Stimulated activated CD8-positive, alpha-beta memory T cell treated with anti-CD3 and anti-CD28 coated beads, Interleukin-4, amount 100 ng/mL, for 4 hours (primary cell): ENCODE measurements at places on chromosomes 2 and 18.

DNA sequence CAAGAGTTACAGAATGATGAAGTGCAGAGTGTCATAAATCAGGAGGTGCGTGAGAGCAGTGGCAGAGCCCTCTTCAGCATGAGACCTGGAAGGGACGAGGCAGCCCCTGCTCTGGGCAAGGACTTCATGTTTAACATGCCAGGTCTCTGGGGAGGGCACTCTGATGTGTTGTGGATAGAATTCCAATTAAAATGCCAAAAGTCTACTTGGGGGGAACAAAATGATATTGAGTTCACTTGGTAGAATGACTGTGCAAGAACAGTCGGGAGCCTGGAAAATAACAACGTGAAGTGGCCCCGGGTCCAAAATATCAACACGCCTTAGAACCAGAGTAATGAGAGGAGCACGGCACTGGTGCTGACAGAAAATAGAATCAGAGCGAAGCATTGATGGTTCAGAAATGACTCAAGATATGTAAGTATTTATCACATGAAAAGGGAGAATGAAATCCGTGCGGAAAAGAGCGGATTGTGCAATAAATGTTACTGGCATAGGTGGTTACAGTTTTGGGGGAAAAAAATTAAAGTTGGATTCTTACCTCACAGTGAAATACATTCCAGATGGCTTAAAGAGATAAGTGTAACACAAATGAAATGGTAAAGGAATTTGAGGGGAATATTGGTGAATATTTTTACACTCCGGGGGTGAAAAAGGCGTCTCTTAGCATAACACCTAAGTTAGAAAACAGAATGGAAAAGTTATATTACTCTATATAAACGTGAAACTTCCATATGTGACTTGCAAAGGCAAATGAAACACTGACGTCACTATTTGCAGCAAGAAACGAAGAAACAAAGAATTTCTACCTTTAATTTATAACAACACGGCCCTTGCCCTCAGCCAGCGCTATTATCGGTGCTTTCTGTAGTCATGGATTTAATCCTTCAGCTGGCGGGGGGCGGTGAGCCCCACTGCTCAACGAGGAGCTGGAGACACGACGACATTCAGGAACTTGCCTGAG lies 159.4 kb upstream of the TWIST2 start:
- DNase-seq, result no peak

GRCh38 chr18:56407646-56408180 lies 230.7 kb downstream of the TXNL1 start:
- DNase-seq, result no peak

- DNase-seq, result no peak
These were observed 450.8 kb downstream of the DLGAP1 start for GRCh38 chr18:4004183-4004829.

GRCh38 chr2:157822533-157822932 lies 53.6 kb downstream of the ACVR1 start:
- no peak for DNase-seq

GRCh38 chr2:234478121-234478858 lies 18.6 kb downstream of the ARL4C start:
- DNase-seq, result no peak

GRCh38 chr18:46437061-46437460 lies 220.0 kb downstream of the LOXHD1 start:
- DNase-seq, result no peak

DNA sequence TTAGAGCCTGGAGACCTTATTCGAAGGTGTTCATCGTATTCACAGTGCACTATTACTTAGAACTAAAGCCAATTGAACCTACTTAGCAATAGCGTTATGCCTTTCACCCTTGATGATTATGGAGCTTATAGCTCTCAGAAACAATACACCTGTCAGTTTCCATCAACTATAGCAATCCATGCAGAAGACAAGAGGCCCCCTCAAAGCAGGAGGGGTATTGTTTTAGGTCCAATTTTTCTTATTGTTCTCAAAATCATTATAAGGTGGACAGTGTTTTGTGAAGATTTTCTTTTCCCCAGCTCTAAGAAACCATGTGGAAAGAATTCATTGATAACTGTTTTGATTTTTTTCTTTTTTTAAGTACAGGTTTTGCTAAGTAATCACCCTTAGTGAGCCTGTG lies 135.5 kb downstream of the MEIS1 start:
- no peak for DNase-seq

- DNase-seq, result no peak
These were observed 231.3 kb downstream of the HDAC4 start for GRCh38 chr2:239169311-239170048.

DNA sequence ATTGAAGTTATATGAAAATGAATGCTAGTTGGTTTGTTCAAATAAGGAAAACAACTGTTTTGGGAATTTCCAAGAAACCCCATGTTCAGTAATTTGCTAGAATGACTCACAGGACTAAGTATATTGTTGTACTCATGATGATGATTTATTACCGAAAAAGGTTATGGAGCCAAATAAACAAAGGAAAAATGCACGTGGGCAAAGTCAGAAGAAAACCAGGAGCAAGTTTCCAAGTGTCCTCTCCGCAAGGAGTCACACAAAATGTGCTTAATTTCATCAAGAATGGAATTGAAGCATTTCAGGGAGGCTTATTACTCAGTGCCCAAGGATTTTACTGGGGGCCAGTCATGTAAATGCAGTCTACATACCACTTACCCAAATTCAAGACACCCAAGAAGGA lies 1652.4 kb upstream of the TMEFF2 start:
- no peak for DNase-seq

DNA sequence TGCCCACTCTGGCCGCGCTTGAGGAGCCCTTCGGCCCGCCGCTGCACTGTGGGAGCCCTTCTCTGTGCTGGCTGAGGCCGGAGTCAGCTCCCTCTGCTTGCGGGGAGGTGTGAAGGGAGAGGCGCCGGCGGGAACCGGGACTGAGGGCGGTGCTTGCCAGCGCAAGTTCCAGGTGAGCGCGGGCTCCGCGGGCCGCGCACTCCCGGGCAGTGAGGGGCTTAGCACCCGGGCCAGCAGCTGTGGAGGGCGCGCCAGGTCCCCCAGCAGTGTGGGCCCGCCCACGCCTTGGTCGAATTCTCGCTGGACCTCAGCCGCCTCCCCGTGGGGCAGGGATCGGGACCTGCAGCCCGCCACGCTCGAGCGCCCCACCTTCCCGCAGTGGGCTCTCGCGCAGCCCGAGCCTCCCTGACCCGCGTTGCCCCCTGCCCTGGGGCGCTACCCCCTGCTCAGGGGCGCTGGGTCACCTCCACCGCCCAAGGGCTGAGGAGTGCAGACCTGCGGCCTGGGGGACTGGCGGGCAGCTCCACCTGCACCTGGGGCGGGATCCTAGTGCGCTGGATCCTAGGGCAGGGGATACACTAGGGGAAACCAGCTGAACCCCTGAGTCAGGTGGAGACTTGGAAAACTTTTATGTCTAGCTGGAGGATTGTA lies 97.3 kb downstream of the CD8B2 start:
- DNase-seq, result no peak

- DNase-seq, result no peak
These were observed 767 bp upstream of the NPPC start for GRCh38 chr2:231926761-231927565.

DNA sequence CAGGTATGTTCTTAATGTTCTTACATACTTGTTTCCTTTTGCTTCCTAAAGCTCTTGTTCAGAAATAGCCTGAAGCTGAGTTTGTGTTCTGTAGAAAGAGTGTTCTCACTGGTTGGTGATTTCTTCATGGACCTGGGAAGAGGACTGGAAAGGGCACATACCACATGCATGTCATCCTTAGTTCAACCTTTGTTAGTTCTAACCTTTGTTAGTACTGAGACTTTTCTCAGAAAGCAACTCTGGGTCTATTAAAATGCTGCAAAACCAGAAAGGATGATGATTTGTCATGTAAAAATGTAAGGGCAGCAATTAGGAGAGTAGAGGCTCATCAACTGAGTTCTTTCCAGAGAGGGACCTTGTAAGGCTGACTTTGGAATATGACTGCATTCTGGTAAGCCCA lies 2.5 kb upstream of the FAP start:
- DNase-seq, result no peak

DNA sequence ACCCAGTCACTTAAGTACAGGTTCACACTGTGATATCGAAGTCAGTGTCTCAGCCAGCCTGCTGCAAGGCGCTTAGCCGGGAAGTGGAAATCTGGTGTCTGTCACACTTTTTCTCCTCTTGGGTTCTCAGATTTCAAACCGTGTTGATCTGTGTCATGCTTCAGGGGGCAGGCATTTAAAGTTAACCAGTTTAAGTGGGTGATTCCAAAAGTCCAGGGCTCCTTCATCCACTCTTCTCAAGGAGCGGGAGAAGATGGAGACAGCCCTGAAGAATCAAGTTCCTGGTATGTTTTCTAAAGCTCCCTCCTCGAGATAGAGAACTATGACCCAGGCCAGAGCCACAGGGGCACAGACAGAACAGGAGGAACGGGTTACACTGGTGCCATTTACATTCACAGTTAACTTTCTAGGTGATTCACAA lies 331.7 kb downstream of the GBX2 start:
- no peak for DNase-seq

GRCh38 chr2:73020657-73021370 lies 50.7 kb downstream of the SFXN5 start:
- no peak for DNase-seq

DNA sequence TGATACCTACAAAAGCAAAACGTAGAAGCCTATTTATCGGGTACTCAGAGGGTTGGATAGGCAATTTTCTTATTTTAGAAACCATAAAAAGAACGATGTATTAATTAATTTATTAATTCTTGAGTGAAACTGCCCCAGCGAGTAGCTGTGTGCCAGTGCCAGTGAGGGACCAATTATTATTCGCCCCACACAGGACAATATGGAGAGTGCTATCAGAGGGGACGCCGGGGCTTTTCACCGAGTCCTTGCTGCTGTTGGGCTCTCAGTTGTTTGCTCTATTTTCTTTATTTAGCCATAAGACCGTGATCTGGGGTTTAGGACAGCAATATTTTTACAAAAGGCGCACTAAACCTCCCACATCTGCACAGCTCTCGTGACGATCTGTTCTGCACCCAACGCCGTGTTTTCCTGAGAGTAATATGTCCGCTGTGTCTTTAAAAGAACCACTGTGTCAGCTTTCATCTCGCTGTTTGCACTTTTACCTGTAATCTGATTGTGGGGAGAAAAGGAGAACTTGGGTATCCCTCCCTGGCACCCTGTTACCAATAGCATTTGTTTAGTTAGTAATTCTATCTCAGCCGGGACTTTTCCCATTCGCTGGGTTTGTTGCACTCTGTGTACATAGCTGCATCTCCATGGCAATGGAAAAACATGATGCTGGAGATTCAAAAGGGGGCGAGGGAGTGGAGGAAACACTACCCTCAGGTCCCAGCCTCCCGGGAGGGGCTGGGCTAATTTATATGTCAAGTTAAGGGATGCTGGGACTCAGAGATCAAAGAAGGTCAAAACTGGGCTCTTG lies 30.1 kb upstream of the ZNF516 start:
- no peak for DNase-seq

GRCh38 chr18:45166341-45166835 lies 448.9 kb upstream of the SLC14A2 start:
- no peak for DNase-seq

DNA sequence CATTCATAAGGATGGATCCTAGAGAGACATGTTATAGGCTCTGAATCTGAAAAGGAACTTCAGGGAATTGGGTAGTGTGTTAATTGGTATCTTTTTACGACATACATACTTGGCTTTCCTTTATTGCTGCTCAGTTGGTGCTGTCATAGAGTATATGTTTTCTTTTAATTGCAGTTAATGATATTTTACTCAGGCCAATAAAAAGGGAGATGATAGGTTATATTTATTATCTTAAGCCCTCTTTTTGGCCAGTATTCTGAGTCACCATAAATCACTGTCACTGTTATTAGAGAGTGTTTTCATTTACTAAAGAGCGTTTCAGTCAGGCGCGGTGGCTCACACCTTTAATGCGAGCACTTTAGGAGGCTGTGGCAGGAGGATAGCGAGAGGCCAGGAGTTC lies 47.6 kb downstream of the RALBP1 start:
- DNase-seq, result no peak

DNA sequence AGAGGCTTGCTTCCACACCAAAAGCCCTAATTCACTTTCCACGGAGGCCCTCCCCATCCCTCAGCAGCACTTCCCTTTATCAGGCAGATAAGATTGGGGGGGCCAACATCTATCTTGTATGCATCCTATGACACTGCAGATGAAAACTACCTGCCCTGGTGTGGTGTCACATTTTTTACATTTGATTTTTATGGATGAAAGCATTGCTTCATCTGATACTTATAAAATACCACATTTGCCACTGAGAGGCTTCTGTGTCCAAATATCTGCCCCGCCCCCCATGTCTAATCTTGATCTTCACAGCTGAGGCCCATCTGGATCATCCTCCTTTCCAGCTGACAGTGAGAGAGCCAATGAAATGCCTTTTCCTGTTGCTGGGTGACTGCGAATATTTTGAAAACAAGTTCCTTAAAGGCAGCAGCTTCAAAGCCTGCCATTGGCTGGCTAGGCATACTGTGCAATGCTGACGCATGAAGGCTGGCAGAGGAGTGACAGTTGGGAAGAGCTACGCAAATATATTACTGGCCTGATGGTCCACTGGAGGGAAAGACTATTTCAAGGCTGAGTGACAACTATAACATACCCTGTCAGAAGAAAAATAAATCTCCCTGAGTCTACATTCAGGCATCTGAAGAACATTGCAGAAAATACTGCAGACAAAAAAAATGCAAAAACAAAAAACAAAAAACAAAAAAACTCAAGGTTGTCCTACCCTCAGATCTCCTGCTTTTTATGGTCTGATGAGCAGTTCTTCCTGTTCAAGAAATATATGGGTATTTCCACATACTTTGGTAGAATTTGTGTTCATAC lies 318.7 kb downstream of the PDE11A start:
- no peak for DNase-seq

- DNase-seq, result no peak
These were observed 640.4 kb upstream of the CHAC2 start for GRCh38 chr2:53127061-53127650.

GRCh38 chr2:23658466-23658942 lies 268.4 kb downstream of the ATAD2B start:
- DNase-seq, result no peak

DNA sequence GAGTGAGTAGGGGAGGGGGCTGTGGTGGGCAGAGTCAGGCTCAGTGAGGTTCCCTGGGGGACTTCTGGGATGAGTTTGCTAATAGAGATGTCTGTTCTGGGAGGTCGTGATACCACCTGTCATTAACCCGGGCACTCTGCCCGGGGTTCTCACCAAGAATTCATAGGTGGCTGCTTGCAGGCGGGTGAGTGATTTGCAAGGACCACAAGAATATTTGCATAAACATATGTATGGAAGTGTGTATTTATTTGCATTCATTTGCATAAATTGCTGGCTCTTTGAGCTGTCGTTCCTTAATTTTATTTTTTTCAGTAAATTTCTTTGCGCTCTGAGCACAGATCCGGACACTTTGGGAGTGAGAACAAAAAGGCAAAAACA lies 260.0 kb downstream of the ATAD2B start:
- DNase-seq, result no peak
